ENCODE measurements at places on chromosomes 16 and 17.

GRCh38 chr17:83127431-83128160, 48.2 kb downstream of the METRNL start:
- DNase-seq = no peak

DNA sequence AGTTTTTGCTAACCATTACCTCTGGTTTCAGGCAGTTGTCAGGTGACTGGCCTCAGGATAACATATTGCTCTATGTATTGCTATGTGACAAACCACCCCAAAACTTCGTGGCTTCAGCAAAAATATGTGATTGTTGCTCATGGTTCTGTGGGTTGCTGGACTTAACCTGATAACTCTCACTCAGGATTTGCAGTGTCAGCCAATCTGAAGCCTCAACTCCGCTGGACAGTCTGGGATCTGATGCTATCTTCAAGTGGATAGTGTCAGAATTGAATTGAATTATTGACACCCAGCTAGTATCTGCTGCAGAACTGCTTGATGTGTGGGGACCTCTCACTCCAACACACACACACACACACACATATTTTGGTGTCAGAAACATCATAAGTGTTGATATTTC, 34.7 kb upstream of the GUCY2D start:
- no peak for DNase-seq

- no peak for DNase-seq
Observed at GRCh38 chr17:47427985-47428384, 102.9 kb upstream of the NPEPPS start.

DNA sequence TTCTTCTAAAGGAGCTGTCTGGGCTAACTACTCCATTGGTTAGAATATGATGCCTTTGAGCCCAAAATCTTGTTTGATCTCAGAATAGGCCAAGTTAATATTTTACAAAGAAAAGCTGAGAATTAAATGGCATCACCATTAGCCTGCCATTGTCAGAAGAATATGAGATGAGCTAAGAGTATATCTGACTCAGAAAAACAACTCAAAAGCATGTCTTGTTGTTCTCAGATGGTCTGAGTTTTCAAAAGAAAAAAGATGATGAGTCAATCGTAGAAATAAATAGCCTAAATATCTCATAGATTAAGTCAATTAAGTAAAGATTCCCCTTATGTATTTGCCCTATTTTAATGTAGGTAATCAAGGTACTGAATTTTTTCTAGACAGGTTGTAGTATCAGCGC, 197.1 kb upstream of the TBX2 start:
- peak; percentile 61 for DNase-seq

DNA sequence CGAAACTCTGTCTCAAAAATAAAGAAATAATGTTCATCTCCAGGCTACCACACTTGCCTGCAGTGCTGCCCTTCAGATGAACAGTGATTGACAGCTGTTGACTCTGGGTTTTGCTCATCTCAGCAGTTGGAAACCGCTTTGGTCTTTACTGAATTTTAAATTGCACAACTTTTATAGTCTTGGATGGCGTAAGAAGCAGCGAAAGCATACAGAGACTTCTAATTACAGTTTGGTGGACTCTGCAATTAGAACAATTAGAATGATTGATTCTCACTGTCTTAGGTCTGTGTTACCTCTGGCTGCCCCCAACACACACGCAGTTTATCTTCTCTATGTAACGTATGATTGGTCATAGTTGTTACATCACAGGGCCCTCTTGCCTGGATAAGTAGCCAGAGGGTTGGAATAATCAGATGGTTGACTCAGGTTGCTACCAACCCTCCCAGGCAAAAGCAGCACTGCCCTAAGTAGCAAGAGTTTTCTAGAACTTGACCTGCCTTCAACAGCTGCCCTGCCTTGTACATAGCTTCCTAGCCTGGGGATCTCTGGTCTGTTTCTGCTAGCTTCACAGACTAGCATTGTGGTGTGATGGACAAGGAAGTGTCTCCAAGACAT, 1.9 kb upstream of the NAT9 start:
- DNase-seq = no peak

GRCh38 chr17:29617125-29617480, 5.6 kb downstream of the CORO6 start:
- peak; percentile 65 for DNase-seq

DNA sequence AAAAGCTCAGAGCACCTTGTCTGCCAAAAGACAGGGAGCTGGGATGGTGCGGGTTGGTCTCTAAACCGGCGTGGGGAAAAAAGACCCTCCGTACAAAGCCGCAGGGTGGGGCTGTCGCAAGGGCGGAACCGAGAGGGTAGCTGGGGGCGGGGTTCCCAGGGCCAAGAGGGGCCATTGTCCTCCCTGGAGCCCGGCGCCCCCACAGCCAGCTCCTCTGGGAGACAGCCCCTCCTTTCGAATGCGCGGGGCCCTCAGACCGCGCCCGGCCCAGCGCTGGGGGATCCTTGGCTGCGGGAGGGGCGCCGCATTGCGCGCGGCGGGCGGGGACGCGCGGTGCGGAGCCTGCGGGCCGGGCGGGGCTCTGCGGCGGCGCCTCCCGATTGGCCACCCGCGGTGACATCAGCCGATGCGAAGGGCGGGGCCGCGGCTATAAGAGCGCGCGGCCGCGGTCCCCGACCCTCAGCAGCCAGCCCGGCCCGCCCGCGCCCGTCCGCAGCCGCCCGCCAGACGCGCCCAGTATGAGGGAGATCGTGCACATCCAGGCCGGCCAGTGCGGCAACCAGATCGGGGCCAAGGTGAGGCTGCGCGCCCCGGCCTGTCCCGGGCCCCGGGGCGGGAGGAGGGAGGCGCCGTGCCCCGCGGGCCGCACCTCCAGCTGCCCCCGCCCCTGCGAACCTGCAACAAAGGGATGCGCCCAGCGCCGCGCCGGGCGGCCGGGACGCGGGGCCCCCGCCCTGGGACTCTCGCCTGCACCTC, at the start of gene TUBB3:
Gene TUBB3 (plus strand): TSS at position 459 of the 756 bp plus-strand sequence. CDS start 60 bp downstream, at position 519.
- peak; percentile 86 for DNase-seq

- DNase-seq = no peak
Observed at GRCh38 chr16:71201054-71201453, 29.5 kb downstream of the HYDIN start.
